Stimulated activated CD8-positive, alpha-beta memory T cell treated with anti-CD3 and anti-CD28 coated beads, Interleukin-2, amount 100 ng/mL, for 48 hours (primary cell): ENCODE measurements at places on chromosomes 5 and 9.

GRCh38 chr5:136174021-136174659 is 18.8 kb downstream of the SMIM32 start:
- DNase-seq = no peak

DNA sequence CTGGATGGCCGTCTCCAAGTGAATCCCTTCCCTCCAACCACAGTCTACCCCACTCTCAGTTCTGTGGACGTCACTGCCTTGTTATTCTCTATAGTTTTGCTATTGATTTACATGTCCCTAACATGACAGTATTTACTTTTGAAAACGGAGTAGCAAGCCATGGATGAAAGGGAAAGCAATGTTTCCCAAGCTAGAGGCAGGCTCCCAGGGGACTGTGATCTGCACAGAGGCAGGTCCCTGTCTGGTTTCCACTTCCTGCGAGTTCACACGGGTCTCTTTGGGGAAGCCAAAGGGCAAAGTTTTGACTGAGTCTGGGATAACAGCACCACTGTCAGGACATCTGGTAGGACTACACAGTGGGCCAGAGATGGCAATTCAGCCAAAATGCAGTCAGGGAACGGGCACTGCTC is 12.7 kb downstream of the C9orf153 start:
- no peak for DNase-seq

DNA sequence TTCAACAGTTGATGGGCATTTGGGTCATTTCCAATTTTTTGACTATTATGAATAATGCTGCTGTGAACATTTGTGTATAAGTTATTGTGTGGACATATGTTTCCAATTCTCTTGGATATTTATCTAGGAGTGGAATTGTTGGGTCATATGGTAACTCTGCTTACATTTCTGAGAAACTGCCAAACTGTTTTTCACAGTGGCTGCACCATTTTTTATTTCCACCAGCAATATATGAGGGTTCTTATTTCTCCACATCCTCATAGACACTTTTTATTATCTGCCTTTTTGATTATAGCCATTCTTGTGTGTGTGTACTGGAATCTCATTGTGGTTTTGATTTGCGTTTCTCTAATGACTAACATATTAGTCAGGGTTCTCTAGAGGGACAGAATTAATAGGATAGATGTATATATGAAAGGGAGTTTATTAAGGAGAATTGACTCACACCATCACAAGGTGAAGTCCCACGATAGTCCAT is 14.7 kb upstream of the MED27 start:
- DNase-seq = no peak

GRCh38 chr9:114280636-114281472 is 42.0 kb upstream of the ORM1 start:
- no peak for DNase-seq

DNA sequence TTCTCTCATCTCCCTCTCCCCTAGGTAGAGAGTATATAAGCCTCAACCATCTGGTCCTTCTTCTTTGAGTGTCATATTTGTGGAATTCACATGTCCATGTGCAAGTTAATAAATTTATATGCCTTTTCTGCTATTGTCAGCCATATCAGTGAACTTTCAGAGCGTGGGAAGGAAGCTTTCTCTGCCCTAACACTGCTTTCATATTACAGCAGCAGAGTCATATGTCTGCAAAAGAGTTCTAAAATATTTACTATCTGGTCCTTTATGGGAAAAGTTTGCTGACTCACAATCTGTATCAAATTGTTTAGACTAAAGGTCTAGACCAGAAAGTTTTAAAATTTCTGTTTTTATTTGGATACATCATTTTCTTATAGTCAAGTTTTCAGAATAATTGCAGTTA is 669.0 kb downstream of the LRRC70 start:
- DNase-seq = no peak

- no peak for DNase-seq
Measured at GRCh38 chr5:134533115-134533815, 7.8 kb downstream of the JADE2 start.

GRCh38 chr5:112581811-112582320 is 155.8 kb upstream of the APC start:
- DNase-seq = no peak

DNA sequence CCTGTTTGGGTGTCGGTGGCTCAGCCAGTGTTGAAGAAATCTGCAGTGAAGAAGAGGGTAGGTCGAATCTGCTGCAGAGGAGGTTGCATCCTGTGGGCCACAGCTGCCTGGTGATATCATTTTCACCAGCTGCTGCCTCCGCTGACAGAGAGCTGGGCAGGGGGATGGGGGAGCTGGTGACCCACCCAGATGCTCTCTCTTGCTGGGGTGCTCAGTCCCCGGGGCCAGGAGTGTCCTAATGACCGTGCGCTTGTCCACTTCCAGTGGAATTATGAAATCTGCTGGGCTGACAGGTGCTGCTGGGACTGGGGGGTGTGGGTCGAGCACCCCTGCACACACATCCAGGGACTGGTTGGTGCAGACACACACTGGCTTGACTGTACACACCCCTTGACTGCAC is 83.2 kb upstream of the IRX4 start:
- DNase-seq = no peak

DNA sequence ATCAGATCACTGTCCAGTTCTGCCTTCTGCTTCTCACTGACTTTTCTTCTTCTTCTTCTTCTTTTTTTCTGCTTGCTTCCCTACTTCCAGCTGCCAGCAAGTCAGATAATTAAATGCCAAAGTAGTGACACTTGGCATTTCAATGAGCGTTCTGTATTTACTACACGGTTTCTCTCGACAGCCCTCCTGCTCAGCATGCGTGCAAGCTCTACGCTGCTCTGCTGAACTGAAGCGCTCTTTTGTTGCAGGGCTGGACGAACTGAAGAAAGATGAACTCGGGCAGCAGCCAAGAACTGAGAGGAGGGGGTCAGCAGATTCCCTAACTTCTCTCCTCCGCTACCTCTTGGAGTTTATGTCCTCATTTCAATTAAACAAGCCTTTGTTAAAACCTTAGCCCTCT is 319.1 kb downstream of the GLIS3 start:
- DNase-seq = no peak

DNA sequence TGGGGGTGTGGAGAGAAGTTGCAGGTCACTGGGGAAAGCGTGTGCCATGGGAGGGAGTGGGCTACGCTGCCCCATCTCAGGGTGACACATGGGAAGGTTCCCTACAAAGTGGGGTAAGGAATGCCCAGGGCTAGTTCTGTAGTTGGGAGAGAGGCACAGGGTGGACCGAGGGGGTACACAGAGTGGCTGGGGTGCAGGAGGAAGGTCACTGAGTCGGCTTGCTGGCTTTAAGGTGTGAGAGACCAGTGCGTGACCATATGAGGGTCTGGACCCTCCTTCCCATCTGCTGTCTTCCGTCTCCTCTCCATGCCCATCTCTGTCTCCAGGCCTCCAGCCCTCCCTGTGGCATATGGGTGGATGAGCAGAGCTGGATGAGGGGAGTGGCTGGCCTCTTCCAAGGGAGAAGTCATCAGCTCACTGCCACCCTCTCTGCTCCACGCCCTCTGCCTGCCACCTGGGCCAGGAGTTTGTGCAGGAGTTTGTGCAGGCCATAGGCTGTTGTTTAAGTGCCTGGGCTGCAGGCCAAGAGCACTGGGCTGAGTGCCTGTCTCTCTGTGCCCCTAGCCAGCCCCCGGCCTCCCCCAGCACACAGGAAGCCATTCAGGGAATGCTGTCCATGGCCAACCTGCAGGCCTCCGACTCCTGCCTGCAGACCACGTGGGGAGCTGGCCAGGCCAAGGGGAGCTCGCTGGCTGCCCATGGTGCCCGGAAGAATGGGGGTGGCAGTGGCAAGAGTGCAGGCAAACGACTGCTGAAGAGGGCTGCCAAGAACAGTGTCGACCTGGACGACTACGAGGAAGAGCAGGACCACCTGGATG is 96.8 kb downstream of the PHF2 start:
- DNase-seq = no peak

DNA sequence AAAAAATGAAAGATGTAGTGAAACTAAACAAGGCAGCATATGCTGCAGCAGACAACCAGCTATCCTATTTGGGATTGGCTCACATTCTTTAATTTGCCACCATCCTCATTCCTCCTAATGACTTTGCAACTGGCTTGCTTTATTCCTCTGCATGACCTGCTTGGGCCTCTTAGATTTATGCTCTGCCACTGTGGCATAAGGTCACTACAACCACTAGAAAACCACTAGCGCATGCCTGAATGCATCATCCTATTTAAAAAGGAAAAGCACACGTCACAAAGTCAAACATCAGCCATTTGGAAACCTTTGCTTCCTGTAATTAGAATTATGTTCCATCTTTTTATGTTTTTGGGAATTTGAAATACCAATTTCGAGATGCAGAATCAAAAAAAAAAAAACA is 40.8 kb upstream of the CCDC152 start:
- no peak for DNase-seq

GRCh38 chr5:55594671-55595070 is 59.9 kb upstream of the PLPP1 start:
- DNase-seq = no peak

DNA sequence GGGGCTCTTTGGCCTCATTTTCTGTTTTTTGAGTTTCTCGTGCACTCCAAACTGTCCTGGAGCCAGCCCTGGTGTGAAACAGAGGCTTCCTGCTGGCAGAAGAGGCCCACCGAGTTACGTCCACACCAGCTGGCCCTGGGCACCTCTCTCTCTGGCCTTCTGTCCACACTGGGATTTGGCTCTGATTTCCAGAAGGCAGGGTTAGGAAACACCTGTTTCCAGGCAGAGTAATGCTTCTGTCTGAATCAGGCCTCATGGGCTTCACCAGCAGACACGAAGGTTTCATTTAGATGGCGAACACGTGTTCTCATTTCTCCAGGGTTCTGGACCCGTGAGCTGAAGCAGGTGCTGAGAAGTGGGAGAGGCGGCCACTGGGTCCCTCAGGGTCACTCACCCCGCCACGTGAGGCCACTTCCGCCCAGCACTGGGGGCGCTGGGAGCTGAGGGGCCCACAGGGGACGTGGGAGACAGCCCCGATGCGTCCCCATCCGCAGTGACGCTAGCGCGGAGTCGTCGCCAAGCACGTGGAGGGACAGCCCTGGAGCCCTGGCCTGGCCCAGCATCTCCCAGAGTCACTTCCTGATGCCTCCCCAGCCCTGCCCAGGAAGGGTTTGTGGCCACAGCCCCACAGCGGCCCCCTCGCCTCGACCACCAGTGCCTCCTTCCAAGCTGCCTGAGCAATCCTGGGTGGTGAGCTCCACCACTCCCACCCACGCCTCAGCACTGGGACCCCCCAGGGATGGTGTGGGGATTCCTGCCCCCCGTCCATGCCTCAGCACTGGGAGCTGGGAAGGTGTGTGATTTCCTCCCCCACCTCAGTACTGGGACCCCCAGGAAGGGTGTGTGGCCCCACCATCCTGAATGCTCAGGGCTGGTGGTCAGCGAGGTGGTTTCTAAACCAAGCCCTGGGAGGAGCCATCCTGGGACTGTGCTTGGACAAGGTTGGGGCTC is 4.9 kb upstream of the LRRC14B start:
- DNase-seq = no peak

- no peak for DNase-seq
Measured at GRCh38 chr9:109910671-109911518, 130.9 kb downstream of the PALM2AKAP2 start.

DNA sequence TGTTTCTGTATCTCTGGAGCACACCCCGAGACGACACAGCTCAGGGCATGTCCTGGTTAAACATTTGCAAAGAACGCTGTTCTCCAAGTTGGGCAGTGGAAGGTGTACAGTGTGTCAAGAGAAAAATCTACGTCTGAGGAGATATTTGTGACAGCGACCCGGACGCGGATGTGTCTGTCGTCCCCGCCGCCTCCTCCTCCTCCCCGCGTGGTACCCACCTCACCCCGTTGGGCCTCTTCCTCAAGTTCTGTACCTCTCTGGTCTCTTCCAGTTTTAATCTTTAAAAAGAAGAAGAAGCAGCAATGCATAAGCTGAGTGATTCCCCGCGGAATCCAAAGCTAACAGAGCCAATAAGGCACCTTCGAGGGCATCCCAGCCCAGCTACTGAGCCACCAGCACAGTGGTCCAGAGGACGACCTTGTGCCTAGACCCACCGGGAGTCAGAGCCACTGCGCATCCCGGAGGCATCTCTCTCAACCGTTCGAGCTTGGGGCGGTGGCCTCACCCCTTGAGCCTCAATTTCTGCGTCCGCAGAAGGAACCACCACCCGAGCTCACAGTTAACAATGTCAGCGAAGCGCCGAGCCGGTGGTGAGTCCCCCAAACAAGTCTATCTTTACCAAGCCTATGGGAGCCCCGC is 467 bp downstream of the C9orf78 start:
- DNase-seq = no peak

- no peak for DNase-seq
Measured at GRCh38 chr9:135960411-135961276, 529 bp downstream of the UBAC1 start.

DNA sequence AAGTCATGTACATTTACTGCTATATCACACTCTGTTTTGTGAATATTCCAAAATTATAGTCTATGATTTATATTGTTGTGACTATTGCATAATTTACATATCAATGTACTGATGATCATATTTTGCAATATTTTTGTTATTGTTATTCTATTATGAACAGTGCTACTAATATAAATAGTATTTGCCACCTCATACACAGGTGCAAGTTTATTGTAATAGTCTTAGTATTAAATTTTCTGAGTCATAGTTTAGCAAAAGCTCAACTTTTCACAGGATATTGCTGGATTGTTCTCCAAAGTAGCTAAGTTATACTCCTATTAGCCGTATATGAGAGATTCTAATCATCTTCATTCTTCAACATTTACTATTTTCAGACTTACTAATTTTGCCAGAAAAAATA is 124.7 kb downstream of the TMC1 start:
- no peak for DNase-seq

GRCh38 chr9:107487521-107488374 is 1.8 kb downstream of the KLF4 start:
- DNase-seq = no peak

- DNase-seq = no peak
Measured at GRCh38 chr9:4152876-4153275, 147.0 kb downstream of the GLIS3 start.

- DNase-seq = no peak
Measured at GRCh38 chr9:35575478-35575877, 29.6 kb upstream of the TESK1 start.

DNA sequence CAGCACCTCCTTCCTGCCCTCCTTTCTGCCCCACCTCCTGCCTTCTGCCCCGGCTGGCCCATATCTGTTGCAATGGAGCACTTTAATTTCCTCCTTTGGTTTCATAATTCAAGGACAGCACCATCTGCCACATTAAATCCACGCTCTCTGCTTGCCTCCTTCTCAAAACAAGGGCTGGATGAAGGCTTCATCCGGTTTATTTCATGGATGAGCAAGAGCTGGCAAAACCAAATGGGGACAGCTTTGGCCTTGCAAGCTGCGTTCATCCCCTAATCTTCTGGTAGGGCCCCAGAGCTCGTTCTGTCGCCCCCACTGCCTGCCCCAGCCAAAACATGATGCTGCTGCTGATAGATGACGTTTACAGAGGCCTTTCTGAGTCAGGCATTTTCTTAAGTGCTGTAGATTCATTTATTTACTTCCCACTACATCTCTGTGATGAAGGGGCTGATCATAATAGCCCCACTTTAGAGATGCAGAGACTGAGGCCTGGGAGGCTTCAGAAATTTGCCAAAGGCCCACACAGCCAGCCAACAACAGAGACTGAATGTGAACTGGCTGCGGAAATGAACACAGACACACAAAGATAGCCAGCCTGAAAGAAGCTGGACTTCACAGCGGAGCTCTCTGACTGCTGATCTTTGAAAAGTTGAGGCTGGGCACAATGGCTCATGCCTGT is 115.6 kb upstream of the CPEB4 start:
- DNase-seq = no peak
